ENCODE measurements at places on chromosomes 2 and 18. TPM values are rescaled to one million over a fixed set of nuclear protein-coding genes. Genes with fewer than 3 reads are reported as not detected.

DNA sequence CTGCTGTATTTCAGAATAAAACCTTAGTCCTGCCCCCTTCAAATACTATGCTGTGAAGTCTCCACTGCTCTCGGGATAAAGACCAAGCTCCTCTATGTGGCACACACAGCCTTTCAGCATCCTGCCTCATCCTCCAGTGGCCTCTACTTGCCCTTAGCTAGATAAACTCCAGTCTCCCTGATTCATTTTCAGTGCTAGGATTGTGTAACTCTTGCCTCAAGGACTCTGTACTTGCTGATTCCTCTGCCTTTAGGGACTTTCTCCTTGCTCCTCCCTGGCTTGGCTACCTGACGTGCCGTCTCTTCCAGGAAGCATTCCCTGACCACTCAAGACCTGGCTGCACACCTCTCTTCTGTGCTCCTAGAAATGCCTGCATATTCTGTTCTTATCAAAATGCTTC, 416.7 kb downstream of the MTX2 start:
- no peak overlapping the region for H3K4me3 ChIP-seq
- no peaks in the 10 kb centered on the region for H3K36me3 ChIP-seq
- H3K27me3 ChIP-seq, result peaks cover 24% of the 10 kb centered on the region
- H3K27ac ChIP-seq, result no peak overlapping the region

ZNF396 gene
- 1.1 TPM for total RNA-seq

GRCh38 chr2:12750166-12750905, 33.6 kb downstream of the TRIB2 start:
- H3K36me3 ChIP-seq, result no peaks in the 10 kb centered on the region
- no peak overlapping the region for H3K27ac ChIP-seq
- H3K4me3 ChIP-seq, result no peak overlapping the region
- DNase-seq, result no peak

- no peak overlapping the region for H3K4me3 ChIP-seq
- no peak for DNase-seq
- no peaks in the 10 kb centered on the region for H3K27me3 ChIP-seq
- no peaks in the 10 kb centered on the region for H3K36me3 ChIP-seq
- H3K4me1 ChIP-seq, result no peaks in the 10 kb centered on the region
Observed at GRCh38 chr2:68764041-68764805, 29.6 kb downstream of the ARHGAP25 start.

EFR3B gene
- 0.33 TPM for total RNA-seq

GRCh38 chr18:45611943-45612342, 3.3 kb upstream of the SLC14A2 start:
- H3K4me1 ChIP-seq, result peaks cover 2% of the 10 kb centered on the region
- no peak overlapping the region for H3K4me3 ChIP-seq
- H3K27me3 ChIP-seq, result no peaks in the 10 kb centered on the region
- no peak for DNase-seq

COL3A1 gene
- total RNA-seq, result 107 TPM

DNA sequence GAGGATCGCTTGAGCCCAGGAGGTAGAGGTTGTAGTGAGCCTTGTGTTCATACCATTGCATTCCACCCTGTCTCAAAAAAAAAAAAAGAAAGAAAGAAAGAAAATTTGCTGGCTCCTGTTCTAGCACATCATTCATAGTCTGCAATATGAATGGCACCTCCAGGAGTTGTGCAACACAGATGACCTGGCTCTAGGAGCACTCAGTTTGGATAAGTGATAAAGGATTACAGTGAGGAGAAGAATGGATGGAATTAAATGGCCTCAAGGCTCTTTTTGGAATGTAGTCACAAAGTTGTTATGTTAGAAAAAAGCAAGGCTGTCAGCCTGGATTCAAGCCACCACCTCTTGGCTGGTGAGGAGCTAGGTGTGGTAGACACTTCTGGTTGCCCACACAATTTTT, 21.5 kb upstream of the SPRED2 start:
- no peak for DNase-seq
- no peak overlapping the region for H3K4me3 ChIP-seq
- no peaks in the 10 kb centered on the region for H3K4me1 ChIP-seq
- no peaks in the 10 kb centered on the region for H3K27me3 ChIP-seq
- no peak overlapping the region for H3K27ac ChIP-seq

- H3K36me3 ChIP-seq, result no peaks in the 10 kb centered on the region
- H3K4me1 ChIP-seq, result no peaks in the 10 kb centered on the region
- no peaks in the 10 kb centered on the region for H3K27me3 ChIP-seq
- H3K4me3 ChIP-seq, result no peak overlapping the region
- DNase-seq, result no peak
Observed at GRCh38 chr2:164981217-164981990, 26.1 kb upstream of the SLC38A11 start.

TSGA10 gene
- 4.4 TPM for total RNA-seq

DNA sequence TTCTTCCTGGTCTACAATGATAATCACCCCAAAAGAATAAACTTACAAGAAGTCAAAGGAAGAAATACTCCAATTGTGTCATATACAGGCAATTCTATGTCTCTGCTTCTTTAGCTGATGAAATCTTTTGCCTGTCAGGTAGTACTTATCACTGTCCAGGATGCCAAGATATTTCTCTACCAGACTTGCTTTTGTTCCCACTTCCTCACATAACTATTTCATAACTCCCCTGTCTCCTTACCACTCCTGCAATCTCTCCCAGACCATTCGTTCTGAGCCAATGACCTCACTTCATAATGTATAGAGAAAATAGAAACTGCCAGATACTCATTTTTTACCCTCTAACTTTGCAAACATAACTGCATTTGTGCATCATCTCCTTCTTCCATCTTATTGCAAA, 39.1 kb downstream of the HNMT start:
- H3K27me3 ChIP-seq, result no peaks in the 10 kb centered on the region
- peaks cover 11% of the 10 kb centered on the region for H3K4me1 ChIP-seq
- no peak overlapping the region for H3K27ac ChIP-seq
- peaks cover 52% of the 10 kb centered on the region for H3K36me3 ChIP-seq
- no peak overlapping the region for H3K4me3 ChIP-seq
- DNase-seq, result no peak

DNA sequence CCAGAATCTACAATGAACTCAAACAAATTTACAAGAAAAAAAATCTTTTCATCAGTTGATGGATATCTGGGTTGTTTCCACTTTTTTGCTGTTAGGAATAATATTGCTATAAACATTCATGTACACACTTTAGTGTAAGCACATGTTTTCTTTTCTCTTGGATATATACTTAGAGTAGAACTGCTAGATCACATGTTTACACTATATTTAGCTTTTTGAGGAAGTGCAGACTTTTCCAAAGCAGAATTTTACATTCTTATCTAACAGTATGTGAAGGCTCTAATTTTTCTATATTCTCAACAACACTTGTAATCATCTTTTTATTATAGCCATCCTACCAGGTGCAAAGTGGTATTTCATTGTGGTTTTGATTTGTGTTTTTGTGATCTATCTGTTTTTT, 103.6 kb upstream of the RMP24 start:
- H3K4me1 ChIP-seq, result no peaks in the 10 kb centered on the region
- DNase-seq, result no peak
- no peak overlapping the region for H3K27ac ChIP-seq
- no peaks in the 10 kb centered on the region for H3K36me3 ChIP-seq

IGFBP5 gene
- total RNA-seq, result 43.4 TPM

DNA sequence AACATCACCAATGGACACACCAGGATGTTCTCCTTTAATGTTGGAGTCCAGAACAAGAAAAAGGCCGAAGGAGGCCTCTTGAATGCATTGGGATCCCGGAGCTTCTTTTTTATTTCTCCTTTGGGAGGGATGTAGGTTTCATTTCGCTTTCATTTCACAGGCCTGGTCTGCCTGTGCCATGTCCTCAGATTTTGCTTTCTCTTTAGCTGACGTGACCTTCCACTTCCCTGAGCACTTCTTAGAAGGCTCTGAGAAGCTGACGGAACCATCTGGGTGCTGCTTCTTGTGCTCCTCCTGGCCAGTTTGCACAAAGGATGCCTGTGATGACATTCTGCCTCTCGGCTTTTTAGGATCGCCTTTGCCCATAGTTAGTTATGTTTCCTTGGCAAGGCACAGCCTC, 15.1 kb upstream of the MBOAT2 start:
- no peaks in the 10 kb centered on the region for H3K27me3 ChIP-seq
- DNase-seq, result no peak
- H3K27ac ChIP-seq, result no peak overlapping the region
- no peak overlapping the region for H3K4me3 ChIP-seq
- H3K36me3 ChIP-seq, result no peaks in the 10 kb centered on the region
- H3K4me1 ChIP-seq, result no peaks in the 10 kb centered on the region

DNA sequence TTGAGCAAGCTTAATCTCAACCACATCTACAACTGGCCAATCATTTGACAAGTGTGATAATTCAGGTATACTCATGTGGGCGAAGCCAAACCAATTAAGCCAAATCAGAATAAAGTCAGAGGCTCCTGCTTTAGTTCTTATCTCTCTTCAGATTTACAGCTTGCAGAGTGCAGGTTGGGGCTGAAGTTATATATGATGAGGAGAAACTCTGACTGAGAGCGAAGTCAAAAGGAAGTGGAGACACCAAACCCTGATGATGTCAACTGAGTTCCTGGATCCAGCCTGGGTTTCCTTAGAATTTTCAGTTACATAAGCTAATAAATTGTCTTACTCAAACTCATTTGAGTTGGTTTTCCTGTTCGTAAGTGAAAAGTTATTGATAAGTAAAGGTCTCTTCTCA, 73.9 kb downstream of the ASXL2 start:
- H3K4me3 ChIP-seq, result no peak overlapping the region
- H3K27ac ChIP-seq, result no peak overlapping the region
- peaks cover 7% of the 10 kb centered on the region for H3K4me1 ChIP-seq
- no peak for DNase-seq
- H3K27me3 ChIP-seq, result no peaks in the 10 kb centered on the region

DNA sequence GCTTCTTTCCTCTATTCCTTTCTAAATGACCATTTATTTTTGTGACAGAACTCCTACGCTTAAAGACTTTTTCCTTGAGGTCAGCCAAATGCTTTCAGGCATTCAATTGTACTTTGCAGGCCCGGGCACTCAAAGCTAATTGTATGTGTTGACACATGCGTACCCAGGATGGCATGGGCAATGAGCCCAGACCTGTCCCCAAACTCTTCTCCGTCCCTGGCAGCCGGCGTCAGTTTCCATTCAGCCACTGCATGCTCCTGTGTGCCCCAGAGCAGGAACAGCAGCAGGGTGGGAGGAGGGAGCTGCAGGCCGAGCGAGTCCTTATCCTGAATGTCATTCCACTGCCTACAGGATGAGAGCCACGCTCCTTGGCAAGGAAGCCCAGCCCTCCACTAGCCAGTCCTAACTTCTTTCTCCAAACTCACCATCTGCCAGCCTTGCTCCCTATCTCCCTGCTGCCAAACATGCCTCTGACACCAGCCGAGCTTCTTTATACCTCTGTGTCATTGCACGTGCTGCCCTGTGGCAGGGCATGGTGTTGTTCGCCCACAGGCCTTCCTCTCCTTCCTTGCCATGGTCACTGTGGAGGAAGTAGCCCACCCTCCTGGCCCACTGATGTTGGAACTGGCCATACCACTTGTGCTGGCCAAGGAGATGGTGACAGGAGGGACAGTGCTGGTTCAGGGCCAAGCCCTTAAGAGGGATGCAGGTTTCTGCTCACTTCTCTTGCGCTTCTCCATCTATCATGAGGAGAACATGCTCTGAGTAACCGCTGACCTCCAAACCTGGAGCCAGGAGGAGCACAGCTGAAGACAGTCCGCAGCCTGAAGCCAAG, 116.9 kb upstream of the FHL2 start:
- H3K4me1 ChIP-seq, result peaks cover 8% of the 10 kb centered on the region
- H3K4me3 ChIP-seq, result no peak overlapping the region
- no peak for DNase-seq
- no peaks in the 10 kb centered on the region for H3K36me3 ChIP-seq
- no peaks in the 10 kb centered on the region for H3K27me3 ChIP-seq
- H3K27ac ChIP-seq, result no peak overlapping the region

- no peak for DNase-seq
- H3K27me3 ChIP-seq, result peaks cover 3% of the 10 kb centered on the region
- H3K27ac ChIP-seq, result no peak overlapping the region
Observed at GRCh38 chr18:35942133-35942532, 30.3 kb upstream of the RMP24 start.

DNA sequence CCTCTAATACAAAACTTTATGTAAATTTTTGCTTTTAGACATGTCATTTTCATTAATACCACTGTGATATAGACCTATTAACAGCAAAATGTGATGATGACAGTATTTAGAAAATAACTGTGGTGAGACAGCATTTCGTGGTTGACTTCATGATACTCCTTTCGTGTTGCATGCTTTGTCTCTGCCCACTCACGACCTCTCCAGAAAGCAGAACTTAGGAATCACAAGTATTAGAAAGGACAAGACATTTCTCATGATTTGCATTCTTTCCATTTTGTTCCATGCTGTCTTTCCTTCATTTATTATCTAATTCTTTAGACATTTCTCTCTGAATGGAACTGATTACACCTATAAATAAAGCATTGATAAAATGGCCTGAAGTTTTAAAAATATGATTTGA, 85.2 kb upstream of the POU3F3 start:
- no peak for DNase-seq
- H3K4me3 ChIP-seq, result no peak overlapping the region
- no peaks in the 10 kb centered on the region for H3K4me1 ChIP-seq

DNA sequence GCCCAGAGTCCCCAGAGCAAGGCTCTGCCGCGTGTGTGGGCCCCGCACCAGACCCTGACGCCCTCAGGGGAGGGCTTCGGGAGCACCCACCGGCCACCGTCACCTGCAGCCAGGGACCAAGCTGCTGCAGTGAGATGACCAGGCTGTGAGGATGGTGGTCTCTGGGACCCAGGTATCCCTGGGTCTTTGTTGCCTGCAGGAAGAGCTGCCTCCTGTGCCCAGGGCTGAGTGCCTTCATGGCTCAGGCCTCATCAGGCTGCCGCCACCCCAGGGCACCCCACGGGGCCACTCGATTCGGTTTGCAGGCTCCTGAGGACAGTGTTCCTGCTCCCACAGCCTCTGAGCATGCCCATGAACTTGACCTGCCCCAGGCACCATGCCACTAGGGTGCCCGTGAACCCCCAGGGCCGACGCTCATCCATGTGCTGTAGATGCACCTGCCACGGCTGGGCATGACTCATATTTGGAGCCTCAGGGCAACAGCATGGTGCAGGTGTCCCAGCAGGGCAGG, 109.8 kb downstream of the FAM210A start:
- no peak overlapping the region for H3K27ac ChIP-seq
- H3K4me1 ChIP-seq, result no peaks in the 10 kb centered on the region
- DNase-seq, result no peak
- H3K4me3 ChIP-seq, result no peak overlapping the region
- H3K27me3 ChIP-seq, result no peaks in the 10 kb centered on the region

- no peak overlapping the region for H3K27ac ChIP-seq
- peaks cover 5% of the 10 kb centered on the region for H3K4me1 ChIP-seq
- H3K27me3 ChIP-seq, result no peaks in the 10 kb centered on the region
- H3K4me3 ChIP-seq, result no peak overlapping the region
- no peaks in the 10 kb centered on the region for H3K36me3 ChIP-seq
- DNase-seq, result no peak
Observed at GRCh38 chr2:181959508-181959907, 26.1 kb upstream of the PPP1R1C start.

DNA sequence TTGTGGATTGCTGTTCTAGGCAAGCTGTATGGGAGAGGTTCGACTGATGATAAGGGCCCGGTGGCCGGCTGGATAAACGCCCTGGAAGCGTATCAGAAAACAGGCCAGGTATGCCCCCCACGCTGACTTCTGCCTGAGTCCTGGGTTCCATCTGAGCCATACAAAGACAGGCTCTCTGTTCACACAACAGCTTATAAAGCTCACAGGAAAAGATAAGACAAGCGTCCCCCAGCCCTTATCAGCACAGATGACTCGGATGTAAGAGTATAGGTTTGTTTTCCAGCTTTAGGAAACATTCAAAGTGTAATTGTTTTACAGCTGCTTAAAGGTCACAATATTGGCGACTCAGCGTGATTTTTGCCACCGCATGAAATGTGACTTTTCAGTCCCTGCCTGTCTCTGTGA, 12.7 kb downstream of the CNDP2 start:
- peaks cover 55% of the 10 kb centered on the region for H3K36me3 ChIP-seq
- H3K4me1 ChIP-seq, result no peaks in the 10 kb centered on the region
- H3K4me3 ChIP-seq, result no peak overlapping the region
- no peak for DNase-seq
